Germinal center (tissue), 1 donor: ENCODE measurements at places on chromosomes 1 and 21.

GRCh38 chr1:26530895-26531598, 1.5 kb downstream of the RPS6KA1 start:
- DNase-seq = no peak

GRCh38 chr1:38018864-38019343, 6.4 kb downstream of the UTP11 start:
- peak; percentile 38 for DNase-seq

GRCh38 chr1:145987926-145988325, 8.5 kb downstream of the TXNIP start:
- DNase-seq = no peak

DNA sequence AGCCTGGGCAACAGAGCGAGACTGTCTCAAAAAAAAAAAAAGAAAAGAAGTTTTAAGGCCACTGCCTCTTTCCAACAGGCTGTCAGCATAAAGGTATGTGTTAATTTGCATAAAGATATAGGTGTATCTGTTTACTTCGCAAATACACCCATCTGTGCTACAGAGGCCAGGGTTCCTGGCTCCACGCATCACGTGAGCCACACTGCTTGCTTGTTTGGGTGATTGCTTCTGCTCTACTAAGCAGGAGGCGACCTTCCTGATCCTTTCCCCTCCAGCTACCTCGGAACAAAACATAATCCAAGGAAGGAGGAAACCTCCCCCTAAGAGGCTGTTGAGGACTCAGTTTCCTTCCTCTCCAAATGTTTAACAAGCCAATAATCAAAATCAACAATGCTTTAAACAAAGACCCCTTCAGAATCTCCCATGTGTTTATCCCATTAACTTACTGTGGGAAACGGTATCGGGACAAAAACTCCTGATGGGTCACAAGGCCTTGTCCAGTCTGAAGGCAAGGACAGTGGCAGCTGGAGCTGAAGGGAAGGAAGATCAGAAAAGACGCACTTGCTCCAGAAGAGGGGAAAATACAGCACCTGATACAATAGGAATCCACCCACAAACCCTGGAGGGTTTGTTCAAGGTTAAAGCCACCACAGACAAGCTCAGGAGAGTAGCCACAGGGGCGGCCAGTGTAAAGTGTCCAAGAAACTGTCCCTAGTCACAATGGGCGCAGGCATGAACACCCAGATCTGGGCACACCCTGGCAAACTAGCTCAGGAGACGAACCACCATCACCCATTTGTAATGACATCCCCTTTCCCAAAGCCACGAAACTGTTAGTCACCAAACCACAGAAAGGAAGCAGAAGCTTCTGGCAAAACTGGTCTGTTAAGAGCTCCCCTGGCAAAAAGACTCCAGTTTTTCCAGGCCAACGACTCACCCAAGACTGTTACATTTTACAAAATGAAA, 17.2 kb downstream of the CTNNBIP1 start:
- no peak for DNase-seq

DNA sequence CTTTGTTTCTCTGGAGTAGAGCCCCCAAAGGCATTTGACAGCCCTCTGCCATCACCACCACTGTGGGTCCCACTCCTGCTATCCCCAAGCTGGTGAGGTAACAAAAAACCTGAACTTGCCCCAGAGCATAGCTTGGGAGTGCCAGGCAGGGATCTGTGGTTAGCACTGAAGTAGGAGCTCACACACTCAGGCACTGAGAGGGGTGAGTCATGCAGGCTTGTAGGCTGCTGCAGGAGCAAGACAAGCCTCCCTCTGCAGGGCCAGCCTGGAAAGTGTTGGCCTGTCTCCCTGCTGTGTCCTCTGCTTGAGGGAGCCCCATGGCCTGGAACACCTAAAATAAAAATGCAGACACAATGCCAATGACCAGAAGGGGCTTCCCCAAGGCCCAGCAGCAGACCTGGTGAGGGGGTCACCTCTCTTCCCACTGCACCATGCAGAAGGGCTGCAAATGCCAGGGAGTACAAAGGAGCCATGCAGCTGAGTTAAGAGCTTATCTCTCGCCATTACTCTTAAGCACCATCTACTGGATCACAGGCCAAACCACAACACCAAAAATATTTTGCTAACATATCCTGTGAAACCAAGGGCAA, 108.9 kb upstream of the POGK start:
- DNase-seq = no peak

- no peak for DNase-seq
Measured at GRCh38 chr1:76827066-76827465, 40.2 kb upstream of the ST6GALNAC5 start.

DNA sequence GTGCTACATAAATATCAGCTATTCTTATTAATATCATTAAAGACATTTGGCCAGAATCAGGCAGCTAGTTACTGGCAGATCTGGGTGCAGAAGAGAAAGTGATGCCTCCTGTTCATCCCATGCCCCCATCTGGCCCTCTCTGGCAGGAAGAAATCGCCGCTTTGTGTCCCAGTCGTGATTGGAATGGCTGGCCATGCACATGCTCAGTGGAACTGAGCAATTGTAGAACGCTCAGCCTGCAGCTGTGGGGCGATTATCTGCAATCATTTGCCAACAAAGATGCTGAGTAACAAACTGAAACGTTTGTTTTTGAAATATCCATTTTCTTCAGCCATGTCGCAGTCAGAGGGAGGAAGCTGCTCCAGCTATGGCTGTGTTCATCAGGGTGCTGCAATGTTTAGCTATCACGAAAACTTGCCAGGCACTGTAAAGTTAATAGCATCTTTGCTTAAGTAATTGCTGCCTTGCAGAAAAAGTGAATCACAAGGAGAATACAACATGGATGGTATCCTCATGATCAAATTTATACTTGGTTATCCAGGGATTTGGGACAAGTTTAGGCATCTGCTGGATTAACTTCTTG, 36.5 kb downstream of the NGF start:
- no peak for DNase-seq

DNA sequence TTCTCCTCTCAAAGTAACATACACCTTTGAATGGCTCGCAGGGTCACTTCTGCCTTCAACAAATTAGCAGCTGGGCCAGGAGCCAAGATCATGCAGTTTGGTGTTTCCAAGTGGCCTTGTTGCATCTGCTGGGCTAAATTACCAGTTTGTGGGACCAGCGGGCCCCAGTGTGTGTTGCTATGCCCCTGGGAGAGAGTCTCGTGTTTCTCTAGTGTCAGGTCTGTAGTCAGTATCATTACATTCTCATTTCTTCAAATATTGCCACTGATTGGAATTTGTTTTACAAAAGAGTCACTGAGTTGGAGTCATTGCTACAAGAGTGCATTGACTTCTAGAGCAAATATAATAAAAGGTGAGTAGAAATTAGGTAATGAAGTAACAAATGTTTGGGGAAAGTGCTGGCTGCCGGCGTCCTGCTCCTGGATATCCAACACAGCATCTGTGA, 35.5 kb downstream of the RHOU start:
- DNase-seq = no peak

DNA sequence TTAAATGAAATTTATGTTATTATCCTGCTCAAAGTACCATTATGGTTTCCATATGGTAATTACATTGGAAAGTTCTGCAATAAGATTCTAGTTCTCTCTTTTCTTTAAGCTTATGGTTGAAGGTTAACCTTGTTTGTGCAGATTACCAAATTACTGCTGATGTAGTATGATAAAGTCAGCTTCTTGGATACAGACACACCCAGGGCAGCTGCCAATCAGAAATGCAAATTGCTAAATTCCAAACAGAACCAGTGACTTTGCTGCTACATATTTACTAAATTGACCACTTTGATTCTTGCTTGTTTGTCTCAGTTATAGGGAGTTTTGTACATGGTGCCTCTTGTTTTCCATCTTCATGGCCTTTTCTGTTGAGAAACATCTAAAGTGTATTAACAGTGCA, 26.5 kb downstream of the GNAT2 start:
- DNase-seq = no peak

DNA sequence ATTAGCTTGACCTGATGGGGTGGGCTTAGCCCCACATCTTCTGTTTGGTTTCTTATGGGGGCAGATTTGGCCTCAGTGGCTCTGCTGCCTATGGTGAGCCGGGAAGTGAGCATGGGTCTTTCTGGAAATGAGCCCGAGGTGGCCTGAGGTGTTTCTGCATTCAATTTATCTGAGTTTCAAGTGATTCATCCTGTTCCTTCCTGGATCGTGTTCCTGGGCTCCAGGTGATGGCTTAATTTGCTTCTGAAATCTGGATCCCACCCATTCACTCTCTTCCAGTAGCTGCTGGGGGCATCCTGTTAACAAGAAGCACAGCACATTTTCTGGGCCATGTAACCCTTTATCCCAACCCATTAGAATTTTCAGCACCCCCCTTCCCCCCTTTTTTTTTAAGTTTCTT, 324.6 kb downstream of the CAMTA1 start:
- no peak for DNase-seq
